ENCODE measurements at places on chromosomes 7 and 10.

DNA sequence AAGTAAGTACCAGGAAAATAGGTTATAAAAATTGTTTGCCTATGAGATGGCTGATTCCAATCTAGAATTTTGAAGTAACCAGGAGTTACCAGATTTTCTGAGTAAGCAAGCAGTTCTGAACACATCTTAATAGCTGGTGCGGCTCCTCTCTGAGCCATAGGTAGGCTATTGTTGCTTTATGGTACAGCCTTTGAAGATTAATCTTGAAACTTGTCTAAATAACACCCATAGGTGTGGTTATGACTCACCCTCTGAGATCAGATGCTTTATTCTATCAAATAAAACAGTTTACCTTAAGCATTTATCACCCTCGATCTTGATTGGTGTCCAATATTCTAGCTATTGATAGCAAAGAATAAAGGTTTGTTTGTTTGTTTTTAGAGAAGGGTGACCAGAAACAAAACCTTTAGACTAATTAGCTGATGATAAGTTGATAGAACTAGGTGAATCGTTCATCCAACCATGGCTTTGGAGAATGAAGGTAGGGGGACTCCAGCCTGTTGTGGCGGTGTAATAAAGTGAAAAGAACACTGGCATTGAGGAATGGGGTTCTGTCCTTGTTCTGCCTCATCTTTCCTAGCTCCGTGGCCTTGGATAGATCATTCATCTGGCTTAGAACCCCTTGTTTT, 72.2 kb downstream of the VTI1A start:
- no peak for DNase-seq

GRCh38 chr10:78438907-78439809, 405.5 kb downstream of the RPS24 start:
- DNase-seq, result no peak

- DNase-seq, result no peak
Observed at GRCh38 chr10:124864421-124865193, 63.0 kb downstream of the ABRAXAS2 start.

DNA sequence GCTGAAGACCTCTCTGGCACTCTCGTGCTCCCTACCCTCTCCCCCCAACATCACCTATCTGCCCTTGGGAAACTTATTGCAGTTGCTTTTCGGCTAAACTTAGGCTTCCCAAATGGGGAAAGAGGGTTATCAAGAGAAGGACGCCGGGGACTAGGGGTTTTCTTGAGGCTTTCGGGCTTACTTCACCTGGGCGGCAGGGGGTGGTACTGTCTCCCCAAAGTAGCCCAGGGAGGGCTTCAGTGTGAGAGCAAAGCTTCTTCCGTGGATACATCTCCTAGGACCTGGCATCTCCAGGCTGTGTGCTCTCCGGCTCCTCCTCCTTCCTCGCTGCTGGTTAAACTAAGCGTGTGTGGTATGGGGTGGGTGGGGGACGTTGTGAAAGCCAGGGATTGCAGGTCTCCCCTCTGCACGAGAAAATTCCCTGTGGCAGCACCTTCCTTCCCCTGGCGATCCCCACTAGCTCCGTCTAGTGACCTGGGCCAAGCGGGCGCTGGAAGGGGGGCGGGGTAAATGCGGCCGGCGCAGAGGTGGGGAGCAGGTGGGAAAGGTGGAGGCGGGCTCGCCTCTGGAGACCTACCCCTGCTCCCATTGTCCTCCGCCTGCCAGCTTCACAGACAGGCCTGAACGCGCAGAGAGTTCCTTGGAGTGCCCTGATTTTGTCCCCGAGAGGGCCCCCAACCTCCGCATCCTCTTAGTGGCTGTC, 1.1 kb downstream of the PLXDC2 start:
- DNase-seq, result no peak

- DNase-seq, result no peak
Observed at GRCh38 chr10:13329565-13329964, 18.5 kb downstream of the SEPHS1 start.

GRCh38 chr10:74640134-74640921, 186.1 kb upstream of the KAT6B start:
- DNase-seq, result no peak

All from activated T-helper 1 cell treated with anti-CD3 and anti-CD28 coated beads, Interleukin-2, amount 50 U/mL, for 16 hours (primary cell).